Neural crest cell (in vitro differentiated cells): ENCODE measurements at places on chromosomes 13 and 19. TPM values are rescaled to one million over a fixed set of nuclear protein-coding genes. Genes with fewer than 3 reads are reported as not detected.

The EXOC3L2 gene
- 0.91 and 1.1 TPM in 2 replicates for total RNA-seq

The ZGLP1 gene
- total RNA-seq, result 10.4 and 11.3 TPM in 2 replicates

DNA sequence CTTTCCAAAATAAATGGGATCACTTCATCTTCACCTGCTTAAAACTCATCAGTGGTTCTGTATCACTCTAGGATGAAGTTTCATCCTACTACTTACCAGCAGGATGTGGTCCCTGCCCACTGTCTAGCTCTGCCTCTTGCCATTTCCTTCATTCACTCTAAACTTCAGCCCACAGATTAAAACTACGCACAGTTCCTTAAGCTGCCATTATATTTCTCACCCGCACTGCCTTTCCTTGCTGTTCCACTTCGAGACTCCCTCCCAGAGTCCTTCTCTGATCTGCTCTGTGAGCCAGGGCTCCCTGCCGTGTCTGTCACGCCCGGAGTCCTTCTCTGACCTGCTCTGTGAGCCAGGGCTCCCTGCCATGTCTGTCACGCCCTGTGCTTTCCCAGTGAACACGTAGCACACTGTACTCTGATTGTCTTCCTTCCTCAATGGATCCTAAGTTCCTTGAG is 52.0 kb upstream of the NPAS1 start:
- no peak for DNase-seq

- no peak for DNase-seq
Measured at GRCh38 chr13:81207636-81208035, 866.7 kb upstream of the SPRY2 start.

DNA sequence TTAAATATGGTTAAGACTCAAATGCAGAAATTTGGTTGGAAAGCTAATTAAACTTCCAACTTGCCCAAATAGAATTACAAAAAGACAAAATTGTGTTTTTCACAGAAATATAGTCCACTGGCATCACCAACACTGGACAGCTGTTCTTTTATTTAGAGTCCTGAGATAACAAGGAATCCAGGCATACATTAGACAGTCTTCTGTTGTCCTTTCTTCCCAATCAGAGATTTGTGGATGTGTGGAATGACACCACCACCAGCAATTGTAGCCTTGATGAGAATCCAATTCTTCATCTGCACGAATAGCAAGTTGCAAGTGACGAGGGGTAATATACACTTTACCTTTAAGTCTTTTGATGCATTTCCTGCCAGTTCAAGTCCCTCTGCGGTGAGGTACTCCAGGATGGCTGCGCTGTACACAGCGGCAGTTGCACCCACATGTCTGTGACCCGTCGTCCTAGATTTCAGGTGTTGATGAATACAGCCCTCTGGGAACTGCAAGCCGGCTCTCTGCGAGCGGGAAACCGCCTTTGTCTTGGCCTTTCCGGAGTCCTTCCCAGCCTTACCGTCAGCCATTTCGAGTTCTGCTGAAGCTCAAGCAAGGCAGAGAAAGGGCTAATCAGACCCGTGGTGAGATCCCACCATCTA is 14.7 kb downstream of the UBAC2 start:
- DNase-seq, result no peak

DNA sequence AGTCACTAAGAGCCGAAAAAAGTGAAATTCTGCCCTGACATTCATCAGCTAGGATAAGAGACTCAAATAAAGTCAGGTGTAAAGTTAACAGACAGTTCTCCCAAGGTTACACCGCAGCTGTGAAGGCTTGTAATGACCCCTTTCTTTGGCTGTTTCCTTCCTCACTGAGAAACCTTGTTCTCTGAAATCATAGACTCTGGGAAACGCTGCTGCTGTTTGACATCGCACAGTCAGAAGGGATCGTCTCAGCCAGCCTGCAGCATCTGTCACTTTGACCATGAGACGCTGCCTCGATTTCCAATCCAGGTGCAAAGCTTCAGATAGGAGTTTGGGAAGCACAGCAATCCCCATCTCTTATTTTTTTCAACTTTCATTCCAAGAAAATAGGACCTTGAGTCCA is 678 bp downstream of the BCAT2 start:
- DNase-seq, result no peak
